MCF 10A (cell line): ENCODE measurements at places on chromosomes 12 and 14.

DNA sequence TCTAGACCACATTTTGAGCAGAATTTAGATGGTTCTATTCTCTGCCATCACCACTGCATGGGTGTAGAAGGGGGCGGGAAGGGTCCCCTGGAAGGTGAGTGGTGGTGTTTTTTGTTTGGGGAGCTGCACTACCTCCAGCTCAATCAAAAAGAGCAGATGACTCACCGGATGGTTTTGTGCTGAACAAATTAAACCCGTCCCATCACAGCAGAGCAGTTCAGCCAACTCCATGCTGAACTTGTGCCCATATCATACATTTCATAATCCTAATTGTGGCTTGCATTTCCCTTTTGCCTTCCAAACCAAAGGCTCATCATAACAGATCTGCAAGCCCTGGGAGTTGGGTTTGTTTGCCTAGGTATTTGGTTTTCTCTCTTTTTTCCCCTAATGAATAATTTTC lies 53.0 kb upstream of the RPH3A start:
- peak; percentile 14 for DNase-seq

DNA sequence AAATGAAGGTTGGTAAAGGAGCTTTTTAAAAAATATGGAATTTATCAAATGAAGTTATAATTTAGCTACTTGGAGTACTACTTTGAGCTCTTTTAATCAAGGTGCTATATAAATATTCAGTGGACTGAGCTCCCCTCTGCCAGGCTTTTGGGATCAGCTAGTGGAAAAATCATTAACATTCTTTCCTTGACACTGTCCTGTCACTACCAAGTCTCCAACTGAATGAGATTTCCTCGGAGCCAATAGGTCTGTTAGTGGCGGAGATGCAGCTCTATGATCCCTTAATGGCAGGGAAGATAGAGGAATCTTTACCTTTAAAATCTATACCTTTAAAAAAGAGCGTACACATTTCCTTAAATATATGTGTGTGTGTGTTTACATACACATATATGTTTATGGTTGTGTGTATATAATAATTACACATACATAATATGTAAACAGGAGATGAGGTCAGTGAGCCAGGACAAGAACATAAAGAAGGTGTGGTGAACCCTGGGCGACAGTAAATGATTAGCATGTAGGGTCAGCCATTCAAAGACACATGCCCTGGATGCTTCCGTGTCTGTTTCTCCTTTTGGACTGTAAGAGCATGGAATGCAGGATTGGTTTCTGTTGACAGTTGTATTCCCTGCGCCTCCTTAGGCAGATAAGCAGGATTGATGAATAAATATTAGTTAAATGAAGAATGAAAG lies 47.7 kb upstream of the ATP2A2 start:
- DNase-seq, result no peak

DNA sequence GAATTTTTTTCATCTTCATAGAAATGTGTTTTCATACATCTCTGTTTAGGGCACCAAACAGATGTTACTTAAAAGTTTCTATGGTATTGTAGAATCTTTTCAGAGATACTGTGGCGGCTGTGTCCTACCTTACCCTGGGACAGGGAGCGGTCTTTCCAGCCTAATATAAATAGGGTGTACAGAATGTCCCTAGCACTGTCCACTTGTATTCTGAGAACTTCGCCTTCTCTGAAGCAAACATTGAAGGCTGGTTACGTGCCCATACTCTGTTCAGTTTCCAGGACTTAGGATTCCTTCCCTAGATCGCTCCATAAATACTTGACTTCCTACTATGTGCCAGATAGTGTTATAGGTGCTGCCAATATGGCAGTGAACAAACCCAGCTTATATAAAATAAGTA lies 24.3 kb upstream of the SLC38A2 start:
- DNase-seq, result no peak

GRCh38 chr14:97395068-97395467 lies 597.9 kb downstream of the VRK1 start:
- no peak for DNase-seq

- no peak for DNase-seq
Measured at GRCh38 chr12:119665164-119665929, 2.6 kb upstream of the PRKAB1 start.

GRCh38 chr12:28318273-28318672 lies 128.0 kb downstream of the CCDC91 start:
- no peak for DNase-seq

DNA sequence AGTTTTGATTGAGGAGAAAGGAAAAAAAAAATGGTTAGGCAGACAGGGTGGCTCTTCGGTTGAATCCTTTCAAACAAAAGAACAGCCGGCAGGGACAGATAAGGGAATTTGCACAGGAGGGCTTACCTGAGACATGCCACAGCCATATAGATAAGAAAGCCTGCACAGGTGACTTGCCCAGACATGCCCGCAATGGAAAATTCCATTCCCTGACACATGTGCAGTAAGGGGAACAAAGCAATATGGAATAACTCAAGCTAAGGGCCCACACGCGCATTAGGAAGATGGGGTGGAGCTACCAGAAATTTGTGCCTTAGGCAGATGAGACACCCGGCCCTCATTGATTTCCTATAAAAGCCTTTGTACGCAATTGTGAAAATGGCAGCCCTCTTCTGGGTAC lies 86.7 kb downstream of the TMEM260 start:
- DNase-seq, result peak; percentile 8

DNA sequence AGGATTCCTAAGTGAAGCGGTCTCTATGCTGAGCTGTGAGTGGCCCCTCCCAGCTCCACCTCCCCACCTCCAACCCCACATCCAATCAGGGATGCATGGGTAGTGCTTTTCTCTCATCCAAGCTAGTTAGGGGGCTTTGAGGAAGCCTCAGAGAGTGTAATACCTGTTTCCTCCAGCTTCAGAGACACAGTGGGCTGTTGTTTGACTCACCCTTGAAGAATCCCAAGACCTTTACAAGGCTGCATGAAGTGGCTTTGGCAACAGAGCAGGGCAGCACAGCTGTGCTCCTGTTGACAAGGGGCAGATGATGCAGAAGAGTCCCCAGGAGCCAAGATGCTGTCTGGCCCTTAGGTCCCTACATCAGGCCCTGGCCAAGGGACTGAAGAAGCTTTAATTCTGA lies 27.1 kb upstream of the CLMN start:
- DNase-seq, result no peak

- peak; percentile 73 for DNase-seq
Measured at GRCh38 chr12:52867642-52868041, 18.8 kb upstream of the KRT78 start.

DNA sequence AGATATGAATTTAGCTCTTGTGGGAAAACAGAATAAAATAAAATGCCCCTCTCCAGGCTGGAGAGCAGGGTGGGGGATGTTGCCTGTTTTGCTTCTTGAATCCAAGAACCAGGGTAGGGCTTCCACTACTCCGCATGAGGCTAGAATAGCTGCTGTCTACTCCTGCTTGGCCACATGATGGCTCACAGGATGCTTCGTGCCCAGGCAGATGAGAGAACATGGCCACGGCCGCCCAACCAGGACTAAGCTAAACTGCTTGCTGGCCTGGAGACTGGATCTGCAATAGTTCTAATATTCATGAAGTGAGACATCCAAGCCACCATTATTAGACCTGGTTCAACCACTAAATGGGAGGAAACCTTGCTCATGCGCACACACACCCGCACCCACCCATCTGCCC lies 122.2 kb upstream of the METAP2 start:
- DNase-seq, result no peak

GRCh38 chr12:48334808-48335207 lies 15.9 kb downstream of the ZNF641 start:
- no peak for DNase-seq

GRCh38 chr12:86148071-86148470 lies 108.1 kb downstream of the MGAT4C start:
- DNase-seq, result peak; percentile 6

GRCh38 chr12:113135178-113136127 lies at the start of gene RASAL1:
RASAL1 (minus strand) TSS chr12:113135761; CDS start chr12:113135462, 299 bp downstream.
- DNase-seq, result peak; percentile 52
